MCF 10A (cell line): ENCODE measurements at places on chromosomes 1 and 21. TPM values are rescaled to one million over a fixed set of nuclear protein-coding genes. Genes with fewer than 3 reads are reported as not detected.

Gene CD1D
- total RNA-seq, result 0.19 and 0.22 TPM in 2 replicates

Gene CREB3L4
- 14.7 and 17.6 TPM in 2 replicates for total RNA-seq

Gene MCOLN2
- total RNA-seq, result 3.0 and 3.1 TPM in 2 replicates

Gene LEPROT
- 63.1 and 66.9 TPM in 2 replicates for total RNA-seq

Gene BGLAP
- 1.9 and 2.6 TPM in 2 replicates for total RNA-seq

Gene RHEX
- not detected in 2 replicates for total RNA-seq

Gene RBP7
- not detected in 2 replicates for total RNA-seq

Gene LPAR3
- total RNA-seq, result 1.0 and 1.1 TPM in 2 replicates

Gene CD53
- total RNA-seq, result not detected in 2 replicates

Gene CADM3
- total RNA-seq, result 207 and 222 TPM in 2 replicates

Gene NBPF26
- 17.9 and 19.1 TPM in 2 replicates for total RNA-seq

Gene FMO4
- 0.63 and 1.5 TPM in 2 replicates for total RNA-seq

Gene SYT11
- 0.14 TPM in 1 of 2 replicates, not detected in the other for total RNA-seq
